Astrocyte (in vitro differentiated cells and primary cell): ENCODE measurements at places on chromosomes 1 and 21.
A peak's percentile ranks its signal among the peaks of the same experiment; 100 is the strongest.

DNA sequence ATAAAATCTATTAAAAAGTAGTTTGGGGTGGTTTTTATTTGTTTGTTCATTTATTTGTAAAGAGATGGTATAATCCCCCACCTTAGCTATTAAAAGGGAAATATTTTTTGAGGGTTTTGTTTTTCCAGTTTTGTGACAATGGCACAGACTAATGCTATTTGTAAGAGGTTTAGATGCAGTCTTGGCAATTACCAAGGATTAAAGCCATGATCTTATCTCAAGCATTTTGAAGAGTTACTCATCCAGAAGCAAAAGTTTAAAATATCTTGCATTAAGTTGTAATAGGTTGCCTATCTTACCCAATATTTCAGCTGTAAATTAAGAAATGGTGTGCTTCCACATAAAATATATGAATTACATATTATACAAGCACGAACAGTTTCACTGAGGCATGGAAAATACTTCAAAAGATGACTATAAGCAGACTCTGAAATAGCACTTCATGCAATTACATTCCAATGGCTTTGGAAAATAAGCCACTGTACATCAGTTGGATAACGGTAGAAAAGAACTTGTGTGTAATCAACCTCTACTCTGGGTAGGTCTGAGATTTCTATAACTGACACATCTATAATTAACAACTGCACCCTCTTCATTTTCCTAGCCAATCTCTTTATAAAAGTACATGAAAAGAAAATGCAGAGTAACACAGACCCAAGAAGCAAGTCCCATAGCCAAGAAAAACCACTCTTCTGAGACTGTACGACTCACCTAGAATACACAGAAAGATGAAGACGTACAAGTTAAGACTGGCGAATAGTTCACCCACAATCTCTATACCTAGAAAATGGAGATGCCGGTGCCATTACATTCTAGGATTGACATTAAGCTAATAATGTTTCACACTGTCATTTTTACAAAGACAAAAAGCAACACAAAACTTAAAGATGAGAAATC lies 95.2 kb downstream of the PTPN14 start:
- DNase-seq = peak; percentile 55

DNA sequence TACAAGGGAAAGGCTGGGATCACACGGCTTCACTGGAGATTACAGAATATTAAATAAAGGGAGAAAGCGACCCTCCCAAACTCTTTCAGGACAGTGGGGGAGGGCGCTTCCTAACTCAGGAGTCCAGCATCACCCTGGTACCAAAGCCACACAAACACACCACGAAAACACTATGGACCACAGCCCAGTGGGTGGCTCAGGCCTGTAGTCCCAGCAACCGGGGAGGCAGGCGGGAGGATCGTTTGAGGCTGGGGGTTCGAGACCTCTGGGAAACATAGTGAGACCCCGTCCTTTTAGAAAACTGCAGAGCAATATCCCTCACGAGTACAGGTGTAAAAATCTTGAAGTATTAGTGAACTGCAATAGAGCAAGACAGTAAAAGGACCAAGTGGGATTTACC lies 16.0 kb downstream of the TRIM11 start:
- DNase-seq = no peak

DNA sequence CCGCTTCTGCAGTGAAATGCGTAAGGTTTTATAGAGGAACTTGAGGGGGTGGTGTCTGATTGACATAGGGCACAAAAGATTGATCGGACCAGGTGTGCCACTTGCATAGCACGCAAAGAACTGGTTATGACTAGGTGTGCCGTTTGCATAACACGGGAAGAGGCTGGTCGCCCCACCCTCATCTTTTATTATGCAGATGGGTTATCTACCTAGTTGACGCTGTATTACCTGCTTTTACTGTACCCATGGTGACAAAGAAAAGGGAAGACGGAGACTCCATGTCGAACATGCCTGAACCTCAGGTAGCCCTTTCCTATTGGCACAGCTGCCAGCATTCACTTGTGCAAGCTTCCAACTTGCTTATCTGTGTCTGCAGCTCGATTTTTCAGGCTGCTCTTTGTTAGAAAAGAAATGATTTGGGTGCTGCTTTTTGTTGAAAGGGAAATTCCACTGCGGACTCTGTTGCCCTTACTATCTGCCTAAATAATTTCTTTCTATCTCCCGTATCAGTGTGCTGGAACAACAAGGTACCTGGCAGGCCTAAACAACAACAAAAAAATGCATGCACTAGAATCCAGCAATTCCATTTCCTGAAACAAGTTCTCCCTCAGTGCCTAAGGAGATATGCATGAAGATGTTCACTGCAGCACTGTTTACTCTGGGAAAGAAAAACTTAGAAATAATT lies 194.4 kb upstream of the KAZN start:
- no peak for DNase-seq

DNA sequence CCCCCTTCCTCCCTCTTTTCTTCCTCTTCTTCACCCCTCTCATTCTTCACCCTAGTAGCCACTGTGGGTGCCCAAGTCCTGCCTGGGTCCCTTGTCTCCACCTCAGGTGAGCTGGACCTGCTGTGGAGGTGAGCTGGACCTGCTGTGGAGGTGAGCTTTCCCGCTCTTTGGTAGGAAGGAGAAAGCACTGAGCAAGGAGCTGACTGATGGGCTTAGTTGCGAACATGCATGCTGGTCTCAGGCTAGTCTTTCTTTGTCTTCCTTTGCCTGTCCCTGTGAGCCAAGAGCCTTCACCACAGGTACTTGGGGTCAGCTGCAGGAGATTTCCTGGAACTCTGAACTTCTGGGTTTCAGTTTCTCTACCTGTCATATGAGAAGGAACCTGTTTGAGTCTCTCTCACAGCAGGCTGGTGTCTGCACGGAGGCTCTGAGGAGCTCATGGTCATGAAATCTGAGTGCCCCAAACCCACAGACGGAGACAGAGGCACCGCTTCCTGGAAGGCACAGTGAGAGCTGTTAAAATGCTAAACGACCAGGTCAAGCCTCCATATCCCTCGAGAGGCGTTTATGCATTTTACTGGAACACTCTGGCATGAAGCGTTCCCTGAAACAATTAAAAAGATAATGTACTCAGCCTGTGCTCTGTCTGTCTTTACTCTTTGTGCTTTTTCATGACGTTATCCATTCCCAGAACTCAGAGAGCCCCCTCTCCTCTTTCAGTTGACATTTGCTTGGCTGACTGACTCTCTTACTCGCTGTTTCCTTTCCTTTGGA lies 69.5 kb downstream of the RHOU start:
- no peak for DNase-seq

DNA sequence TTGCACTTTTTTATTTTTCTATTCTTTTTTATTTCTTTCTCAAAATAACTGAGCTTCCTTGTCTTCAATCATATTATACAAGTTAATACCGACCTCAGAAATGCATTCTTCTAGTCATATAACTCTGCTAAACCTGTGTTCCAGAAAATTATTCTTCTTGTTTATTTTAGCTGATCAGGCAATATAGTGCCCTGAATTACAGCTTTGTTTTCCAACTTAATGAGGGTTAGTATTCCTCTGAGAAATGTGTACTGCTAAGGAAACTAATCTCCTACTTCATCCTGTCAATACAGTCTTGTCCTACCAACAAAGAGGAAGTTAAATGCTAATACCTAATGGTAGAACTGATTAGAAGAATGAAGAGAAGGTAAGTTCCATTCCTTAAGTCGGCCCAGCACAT lies 13.0 kb downstream of the BRINP3 start:
- no peak for DNase-seq

GRCh38 chr1:165869343-165869742 lies 41.9 kb downstream of the UCK2 start:
- DNase-seq = no peak

DNA sequence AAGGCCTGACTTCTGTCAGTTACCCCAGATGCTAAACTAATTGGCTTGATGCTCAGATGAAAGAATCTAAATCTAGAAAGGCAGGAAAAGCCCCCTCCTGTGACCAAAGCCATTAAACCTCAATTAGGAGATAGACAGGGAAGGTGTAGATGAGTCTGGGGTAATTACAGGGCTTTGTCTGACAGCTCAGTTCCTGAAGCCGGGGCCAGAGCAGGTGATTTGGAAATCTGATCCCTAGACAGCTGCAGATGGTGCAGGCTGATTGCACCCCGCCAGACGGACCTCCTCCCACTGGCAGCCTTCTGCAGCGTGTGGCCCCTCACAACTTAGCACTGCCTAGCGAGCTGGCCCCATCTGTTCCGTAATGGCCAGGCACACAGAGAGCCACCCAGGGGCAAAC lies 395.1 kb downstream of the HLX start:
- no peak for DNase-seq

- DNase-seq = no peak
Measured at GRCh38 chr1:31951276-31951675, 13.1 kb upstream of the PTP4A2 start.

DNA sequence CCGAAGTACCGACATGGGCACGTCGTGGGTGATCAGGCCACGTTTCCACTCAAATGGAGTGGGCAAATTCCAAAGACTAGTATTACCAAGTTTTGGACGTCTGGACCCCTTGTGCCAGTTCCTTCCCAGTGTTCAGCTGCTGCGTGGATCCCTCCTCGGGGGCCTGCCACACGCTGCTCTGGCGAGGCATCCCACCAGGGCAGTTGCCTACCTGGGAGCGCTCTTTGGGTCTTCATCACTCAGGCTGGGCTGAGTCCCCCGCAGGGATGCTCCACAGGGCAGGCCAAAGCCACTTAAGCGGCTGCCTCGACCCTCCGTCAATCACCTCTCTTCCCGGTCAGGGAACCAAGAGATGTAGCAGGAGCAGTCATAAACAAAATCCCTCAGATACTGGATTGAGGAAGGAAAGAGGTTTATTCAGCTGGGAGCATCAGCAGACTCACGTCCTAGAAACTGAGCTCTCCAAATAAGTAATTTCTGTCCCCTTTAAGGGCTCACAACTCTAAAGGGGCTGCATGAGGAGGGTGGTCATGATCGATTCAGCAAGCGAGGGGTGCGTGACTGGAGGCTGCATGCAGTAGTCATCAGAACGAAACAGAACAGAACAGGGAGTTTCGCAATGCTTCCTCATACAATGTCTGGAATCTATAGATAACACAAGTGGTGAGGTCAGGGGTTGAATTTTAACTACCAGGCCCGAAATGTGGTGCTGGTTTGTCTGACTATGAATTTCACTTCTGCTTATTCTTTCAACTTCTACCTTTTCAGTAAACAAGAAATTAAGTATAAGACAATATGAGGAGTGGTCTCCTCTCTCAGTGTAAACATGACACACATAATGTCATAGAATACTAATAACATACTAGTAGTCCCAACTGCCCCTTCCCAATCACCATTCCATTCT lies 998.6 kb upstream of the NCAM2 start:
- no peak for DNase-seq

- DNase-seq = peak; percentile 61
Measured at GRCh38 chr21:18772404-18772803, 368.8 kb upstream of the TMPRSS15 start.

GRCh38 chr1:77608893-77609292 lies 73.6 kb downstream of the ZZZ3 start:
- DNase-seq = no peak

GRCh38 chr1:33317354-33317753 lies 3.5 kb downstream of the A3GALT2 start:
- DNase-seq = no peak

- no peak for DNase-seq
Measured at GRCh38 chr1:27003745-27004470, 8.7 kb downstream of the TENT5B start.

DNA sequence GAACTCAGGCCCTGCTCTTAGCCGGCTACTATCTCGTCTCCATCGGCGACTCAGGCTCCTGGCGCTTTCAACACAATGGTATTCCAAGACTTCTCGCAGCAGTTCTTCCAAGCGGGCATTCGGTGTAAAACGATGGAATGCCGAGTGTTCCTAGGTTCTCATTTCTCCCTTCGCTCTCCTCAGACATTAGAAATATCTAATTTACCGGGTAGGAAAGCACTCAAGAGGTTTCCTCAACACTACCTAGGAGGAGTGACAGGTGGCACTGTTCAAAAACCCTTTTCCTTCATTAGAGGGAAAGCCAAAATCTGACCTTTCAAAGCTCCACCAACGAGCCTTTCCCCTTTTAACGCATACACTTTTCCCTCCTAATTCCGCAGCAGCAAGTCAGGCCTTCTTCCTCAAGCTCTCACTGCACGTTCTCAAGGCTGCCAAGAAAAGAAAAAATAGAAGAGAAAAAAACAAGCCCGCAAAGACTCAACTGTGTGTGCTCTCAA lies 601 bp downstream of the UBE2G2 start:
- peak; percentile 26 for DNase-seq

- peak; percentile 63 for DNase-seq
Measured at GRCh38 chr1:156727926-156728598, at the start of gene METTL25B. Gene METTL25B (plus strand): TSS chr1:156728469. CDS start chr1:156729105, 636 bp downstream.

DNA sequence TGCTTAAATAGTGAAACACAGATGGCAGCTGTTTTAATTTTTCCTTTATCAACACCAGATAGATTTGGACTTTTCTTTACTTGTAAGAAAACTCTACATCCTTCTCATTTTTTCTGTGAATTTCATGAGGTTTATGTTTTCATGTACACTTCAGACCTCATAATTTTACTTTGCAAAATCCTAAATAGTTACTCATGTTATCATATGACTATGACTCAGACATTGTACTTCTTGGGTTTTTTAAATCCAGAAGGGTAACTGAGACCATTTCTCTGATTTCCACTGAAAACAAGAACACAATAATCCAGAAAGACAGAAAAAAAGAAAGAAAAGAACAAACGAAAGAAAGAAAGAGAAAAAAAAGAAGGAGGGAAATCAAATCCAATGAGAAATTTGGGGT lies 1021.6 kb downstream of the NCAM2 start:
- DNase-seq = no peak

DNA sequence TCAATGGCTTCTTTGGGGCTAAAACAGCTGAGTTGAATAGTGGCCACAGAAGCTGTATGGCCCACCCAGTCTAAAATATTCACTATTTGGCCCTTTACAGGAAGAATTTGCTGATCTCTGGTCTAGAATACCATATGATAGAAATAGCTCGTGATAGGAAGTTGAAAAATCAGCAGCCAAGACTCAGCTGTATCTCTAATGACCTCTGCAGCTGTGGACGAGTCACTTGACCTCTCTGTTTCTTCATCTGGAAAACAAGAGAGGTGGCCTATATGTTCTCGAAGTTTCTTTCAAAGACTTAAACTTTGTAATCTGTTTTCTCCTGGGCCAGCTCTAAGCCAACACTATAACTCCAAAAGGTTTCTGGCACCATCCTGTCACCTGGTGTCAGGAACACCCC lies 129.2 kb downstream of the ZBTB18 start:
- DNase-seq = peak; percentile 12
